ENCODE measurements at places on chromosomes 13 and 19. TPM values are rescaled to one million over a fixed set of nuclear protein-coding genes. Genes with fewer than 3 reads are reported as not detected.

DNA sequence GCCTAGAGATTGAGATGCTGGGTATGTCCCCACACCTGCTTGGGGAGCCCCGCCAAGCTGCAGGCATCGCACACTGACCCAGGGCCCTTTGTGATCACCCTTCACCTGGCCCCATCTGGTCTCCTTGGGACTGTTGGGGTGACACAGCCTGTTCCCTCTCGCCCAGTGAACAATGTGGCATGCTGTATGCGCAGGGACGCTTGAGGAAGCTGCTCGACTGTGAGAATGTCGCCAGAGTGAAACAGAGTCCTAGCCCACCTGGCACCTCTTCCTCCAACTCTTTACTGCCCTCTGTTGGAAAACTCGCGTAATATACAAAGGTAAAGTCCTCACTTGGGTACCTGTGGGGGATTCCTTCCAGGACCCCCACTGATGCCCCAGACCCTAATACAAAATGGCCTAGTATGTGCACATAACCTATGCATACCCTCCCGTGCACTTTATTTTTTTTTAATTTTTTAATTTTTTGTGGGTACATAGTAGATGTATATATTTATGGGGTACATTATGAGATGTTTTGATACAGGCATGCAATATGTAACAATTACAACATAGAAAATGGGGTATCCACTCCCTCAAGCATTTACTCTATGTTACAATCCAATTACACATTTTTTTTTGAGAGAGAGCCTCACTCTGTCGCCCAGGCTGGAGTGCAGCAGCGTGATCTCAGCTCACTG is 9.0 kb downstream of the BLOC1S3 start:
- DNase-seq = no peak
- no peaks in the 10 kb centered on the region for H3K27me3 ChIP-seq
- H3K36me3 ChIP-seq = no peaks in the 10 kb centered on the region
- H3K4me3 ChIP-seq = no peak overlapping the region

- H3K4me3 ChIP-seq = peak overlapping the region; percentile 35
- H3K27ac ChIP-seq = no peak overlapping the region
- DNase-seq = peak; percentile 51
- H3K4me1 ChIP-seq = peaks cover 5% of the 10 kb centered on the region
- H3K27me3 ChIP-seq = peaks cover 50% of the 10 kb centered on the region
- no peaks in the 10 kb centered on the region for H3K36me3 ChIP-seq
Observed at GRCh38 chr19:48398375-48399235, 5.1 kb downstream of the GRIN2D start.

- no peak for DNase-seq
- no peak overlapping the region for H3K4me3 ChIP-seq
- H3K4me1 ChIP-seq = peaks cover 5% of the 10 kb centered on the region
- H3K27ac ChIP-seq = no peak overlapping the region
- H3K36me3 ChIP-seq = peaks cover 27% of the 10 kb centered on the region
Observed at GRCh38 chr19:38185562-38185961, 38.5 kb downstream of the DPF1 start.

GRCh38 chr13:95197548-95197947 is 103.7 kb downstream of the ABCC4 start:
- no peak overlapping the region for H3K27ac ChIP-seq
- peaks cover 1% of the 10 kb centered on the region for H3K4me1 ChIP-seq
- DNase-seq = no peak
- H3K36me3 ChIP-seq = peaks cover 12% of the 10 kb centered on the region

DNA sequence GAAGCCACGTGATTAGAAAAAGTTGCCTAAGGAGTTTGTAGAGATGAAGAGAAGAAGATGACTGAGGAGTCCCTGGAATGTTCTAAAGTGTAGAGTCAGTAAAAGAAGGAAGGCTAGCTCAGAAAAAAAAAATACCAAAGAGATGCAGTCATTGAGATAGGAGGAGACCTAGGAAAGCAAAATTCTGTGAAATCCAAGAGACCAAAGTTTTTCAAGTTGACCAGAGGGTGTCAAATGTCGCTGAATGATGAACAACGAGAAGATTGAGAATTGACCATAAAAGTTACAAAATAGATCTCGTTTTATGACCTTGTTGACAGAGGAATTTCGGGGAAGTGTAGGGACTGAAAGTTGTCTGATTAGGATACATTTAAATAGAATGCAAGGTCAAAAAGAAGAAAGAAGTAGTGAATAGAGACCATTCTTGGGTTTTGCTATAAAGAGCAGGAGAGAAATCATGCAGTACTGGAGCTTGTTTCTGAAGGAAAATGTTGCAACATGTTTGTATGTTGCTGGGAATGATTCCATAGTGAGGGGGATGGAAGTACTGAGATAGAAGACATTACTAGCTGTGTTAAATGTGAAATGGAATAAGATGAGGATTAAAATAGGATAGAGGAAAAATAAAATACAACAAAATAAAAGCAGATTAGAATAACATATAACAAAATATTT is 30.2 kb upstream of the HTR2A start:
- H3K36me3 ChIP-seq = no peaks in the 10 kb centered on the region
- no peaks in the 10 kb centered on the region for H3K27me3 ChIP-seq
- no peaks in the 10 kb centered on the region for H3K4me1 ChIP-seq
- no peak overlapping the region for H3K27ac ChIP-seq
- H3K4me3 ChIP-seq = no peak overlapping the region
- DNase-seq = no peak

GRCh38 chr13:30872685-30873461 is 33.2 kb upstream of the MEDAG start:
- peaks cover 9% of the 10 kb centered on the region for H3K27me3 ChIP-seq
- peaks cover 13% of the 10 kb centered on the region for H3K4me1 ChIP-seq
- no peaks in the 10 kb centered on the region for H3K36me3 ChIP-seq
- H3K4me3 ChIP-seq = no peak overlapping the region
- DNase-seq = no peak

The METTL21C gene
- not detected for total RNA-seq

The ETV2 gene
- total RNA-seq = 1.3 TPM

The CRTC1 gene
- total RNA-seq = 39.5 TPM

The PRTN3 gene
- not detected for total RNA-seq

The PGLYRP2 gene
- not detected for total RNA-seq

The ZNF547 gene
- 6.1 TPM for total RNA-seq

Measured in progenitor cell of endocrine pancreas (in vitro differentiated cells).